ENCODE measurements at places on chromosomes 6 and 20.

GRCh38 chr20:21643417-21643816, 62.0 kb upstream of the PAX1 start:
- DNase-seq = no peak

DNA sequence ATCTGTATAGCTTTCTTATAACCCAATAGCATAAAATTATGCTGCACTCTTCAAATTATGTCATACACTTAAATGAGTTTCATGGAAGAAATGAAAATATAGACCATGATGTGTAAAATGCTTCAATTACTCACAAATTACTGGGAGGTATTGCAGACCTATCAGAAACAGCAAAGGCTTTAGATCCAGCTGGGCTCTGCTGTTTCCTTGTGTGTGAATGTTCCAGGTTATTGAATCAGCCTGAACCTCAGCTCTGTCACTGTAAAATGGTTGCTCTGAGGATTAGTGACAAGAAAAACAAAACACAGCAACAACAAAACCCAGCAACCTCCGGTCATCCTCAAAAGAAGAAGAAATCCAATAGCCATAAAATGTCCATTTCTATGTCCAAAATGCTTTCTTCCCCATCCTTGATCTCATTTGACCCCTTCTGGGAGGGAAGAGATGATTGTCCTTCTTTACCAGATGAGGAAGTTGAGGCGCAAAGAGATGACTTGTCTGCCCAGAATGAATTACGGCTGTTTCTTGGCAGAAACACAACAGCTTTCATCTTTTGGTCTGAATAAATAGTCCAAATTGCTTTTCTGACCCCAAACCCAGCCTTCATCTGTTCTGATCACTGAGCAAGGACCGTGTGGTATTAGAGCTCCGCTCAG, 42.2 kb upstream of the TGM6 start:
- no peak for DNase-seq

DNA sequence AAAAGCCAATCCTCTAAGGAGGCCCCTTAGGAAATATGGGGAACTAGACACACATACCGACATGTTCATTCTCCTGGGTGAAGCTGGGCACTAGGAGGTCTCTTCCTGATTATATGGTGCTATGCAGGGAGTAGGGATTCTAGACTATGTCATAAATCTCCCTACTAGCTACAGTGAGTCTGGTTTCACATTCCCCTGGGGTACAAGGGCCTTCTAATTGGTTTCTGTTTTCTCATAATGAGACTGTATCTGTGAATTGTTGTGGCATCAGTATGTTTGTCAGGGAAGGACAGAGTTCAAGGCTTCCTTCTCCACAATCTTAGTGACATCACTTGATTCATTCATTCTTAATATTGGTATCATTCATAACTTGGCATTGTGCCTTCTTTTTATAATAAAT, 103.5 kb downstream of the TINAG start:
- DNase-seq = no peak

GRCh38 chr6:159989492-159990480, 20.9 kb downstream of the IGF2R start:
- peak; percentile 59 for DNase-seq

GRCh38 chr6:27111743-27112142, 135.8 kb upstream of the PRSS16 start:
- no peak for DNase-seq

- DNase-seq = peak; percentile 7
Measured at GRCh38 chr6:21808045-21808470, 214.5 kb downstream of the SOX4 start.

DNA sequence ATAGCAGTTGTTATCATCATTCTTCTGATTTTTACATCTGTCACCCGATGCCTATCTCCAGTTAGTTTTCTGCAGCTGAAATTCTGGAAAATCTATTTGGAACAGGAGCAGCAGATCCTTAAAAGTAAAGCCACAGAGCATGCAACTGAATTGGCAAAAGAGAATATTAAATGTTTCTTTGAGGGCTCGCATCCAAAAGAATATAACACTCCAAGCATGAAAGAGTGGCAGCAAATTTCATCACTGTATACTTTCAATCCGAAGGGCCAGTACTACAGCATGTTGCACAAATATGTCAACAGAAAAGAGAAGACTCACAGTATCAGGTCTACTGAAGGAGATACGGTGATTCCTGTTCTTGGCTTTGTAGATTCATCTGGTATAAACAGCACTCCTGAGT, 2.1 kb downstream of the CALHM6 start:
- no peak for DNase-seq

Measured in inflammatory macrophage treated with lipopolysaccharide for 1 hour (primary cell).